Astrocyte of the cerebellum (primary cell): ENCODE measurements at places on chromosomes 5 and 9.

DNA sequence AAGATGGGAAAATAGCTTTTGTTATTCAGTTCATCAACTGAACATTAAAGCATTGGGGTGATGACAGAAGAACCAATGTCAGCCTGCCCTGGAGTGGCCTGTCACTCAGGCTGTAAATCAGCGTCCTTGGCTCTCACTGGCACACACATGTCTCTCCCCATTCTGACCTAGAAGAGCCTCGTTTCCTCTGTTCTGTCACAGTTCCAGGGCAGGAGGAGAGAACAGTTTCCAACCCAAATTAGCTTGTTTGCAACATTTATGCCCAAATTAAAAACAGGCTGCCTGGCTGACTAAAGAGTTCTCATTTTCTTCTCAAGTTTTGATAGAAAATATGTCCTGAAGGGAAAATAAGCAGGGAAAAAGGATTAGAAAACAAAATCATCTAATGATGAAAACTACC, 520.1 kb downstream of the CHSY3 start:
- DNase-seq: no peak

- DNase-seq: no peak
Measured at GRCh38 chr9:83081846-83082245, 18.9 kb upstream of the RASEF start.

- no peak for DNase-seq
Measured at GRCh38 chr5:126284977-126285696, 138.1 kb upstream of the GRAMD2B start.

DNA sequence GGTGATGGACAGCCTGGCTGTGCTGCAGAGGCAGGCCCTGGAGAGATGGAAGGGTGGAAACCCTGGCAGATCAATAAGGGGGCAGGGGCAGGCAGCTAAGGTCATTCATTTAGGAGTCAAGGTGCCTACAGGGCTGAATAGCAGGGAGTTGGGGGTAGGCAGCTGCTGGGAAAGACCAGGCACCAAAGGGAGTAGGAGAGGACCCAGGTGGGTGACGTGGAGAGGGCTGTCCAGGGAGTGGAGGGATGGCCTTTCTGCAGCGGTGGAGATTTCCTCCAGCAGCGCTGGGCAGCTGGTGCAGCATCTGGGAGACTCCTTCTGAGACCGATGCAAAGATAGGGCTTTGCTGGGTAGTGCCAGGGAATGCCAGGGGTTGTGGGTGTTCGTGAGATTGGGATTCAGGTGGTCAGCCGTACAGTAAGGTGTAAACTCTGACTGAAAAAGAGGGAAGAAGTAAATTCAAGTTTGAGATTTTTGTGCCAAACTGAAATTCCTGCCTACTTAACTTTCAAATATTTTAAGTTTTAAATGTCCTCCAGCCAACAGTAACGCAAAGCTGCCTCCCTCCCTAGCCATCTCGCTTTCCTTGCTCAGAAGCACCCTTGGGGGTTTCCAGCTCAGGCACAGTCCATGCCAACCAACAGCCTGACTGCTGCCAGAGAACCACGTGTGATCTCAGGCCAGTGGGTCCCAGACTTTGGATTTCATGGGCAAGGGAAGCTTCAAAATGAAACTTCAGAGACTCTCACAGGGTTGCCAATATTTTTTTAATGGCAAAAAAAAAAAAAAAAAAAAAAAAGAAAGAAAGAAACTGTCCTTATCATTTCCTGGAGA, 18.6 kb upstream of the ANGPTL2 start:
- no peak for DNase-seq

- DNase-seq: no peak
Measured at GRCh38 chr5:174093123-174093522, 47.6 kb downstream of the NSG2 start.

- DNase-seq: no peak
Measured at GRCh38 chr5:142803428-142804125, 33.4 kb downstream of the ARHGAP26 start.

DNA sequence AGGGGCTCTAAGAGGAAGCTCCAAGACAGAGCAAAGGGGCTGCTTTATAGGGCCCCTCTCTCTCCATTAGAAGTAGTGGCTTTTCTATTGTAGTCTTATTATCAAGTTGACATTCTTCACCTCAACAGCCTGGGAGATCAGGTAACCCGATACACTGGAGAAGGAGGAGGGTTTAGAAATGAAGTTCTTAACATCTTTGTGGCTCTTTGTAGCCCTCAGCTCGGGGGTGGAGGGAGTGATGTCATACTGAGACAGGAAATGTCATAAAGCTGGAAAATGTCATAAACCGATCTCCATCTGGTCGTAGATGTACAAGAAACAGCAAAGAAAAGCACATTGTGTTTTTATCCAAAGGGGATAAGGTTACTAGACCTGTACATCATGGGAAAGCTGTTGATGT, 17.9 kb downstream of the PDZD2 start:
- no peak for DNase-seq

GRCh38 chr5:53236683-53237082, 127.1 kb upstream of the MOCS2 start:
- no peak for DNase-seq

GRCh38 chr5:152092580-152092979, 167.9 kb upstream of the GLRA1 start:
- no peak for DNase-seq

DNA sequence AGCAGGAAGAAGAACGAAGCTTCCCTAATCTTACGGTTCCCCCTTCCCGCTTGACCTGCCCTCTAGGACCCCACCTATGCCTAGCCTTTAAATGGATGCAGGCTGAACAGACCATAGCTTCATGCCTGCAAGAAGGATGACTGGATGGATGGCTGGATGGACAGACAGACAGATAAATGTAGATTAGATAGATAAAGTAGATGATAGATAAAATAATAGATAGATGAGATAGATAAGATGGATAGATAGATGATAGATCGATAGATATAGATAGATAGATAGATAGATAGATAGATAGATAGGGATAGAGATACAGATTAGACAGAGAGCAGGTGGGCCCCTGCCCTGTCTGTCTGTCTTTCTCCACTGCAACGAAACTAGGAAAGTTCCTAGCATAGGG, 72.0 kb downstream of the GPR21 start:
- DNase-seq: no peak

DNA sequence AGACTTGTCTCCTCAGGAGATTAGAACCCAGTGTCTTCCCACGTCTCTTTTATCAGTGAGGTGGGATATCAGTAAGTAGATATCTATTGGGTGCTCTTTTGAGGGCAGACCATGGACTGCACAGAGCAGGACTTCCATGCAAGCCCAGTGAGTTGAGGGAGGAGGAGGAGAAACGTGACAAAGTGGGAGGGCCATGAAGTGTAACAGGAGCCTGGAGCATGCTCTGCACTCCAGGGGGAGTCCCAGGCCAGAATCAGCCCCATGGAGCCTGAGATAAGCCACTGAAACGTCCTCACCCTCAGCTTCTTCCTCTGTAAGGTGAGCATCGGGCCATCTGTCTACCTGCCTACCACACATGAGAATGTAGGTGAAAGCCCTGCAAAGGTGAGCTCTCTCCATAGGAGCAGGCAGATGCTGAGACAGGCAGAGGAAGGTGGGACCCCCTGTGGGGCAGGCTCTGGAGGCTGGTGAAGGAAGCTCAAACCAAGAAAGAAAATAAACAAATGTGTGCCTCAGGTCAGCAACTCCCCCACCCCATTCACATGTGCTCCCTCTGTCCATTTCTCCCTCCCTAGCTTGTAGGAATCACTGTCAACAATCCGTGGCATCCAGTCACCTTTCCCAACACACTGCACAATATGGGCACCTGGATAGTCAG, 87.4 kb downstream of the NRG2 start:
- no peak for DNase-seq

- no peak for DNase-seq
Measured at GRCh38 chr5:107669096-107670031, 1.4 kb downstream of the EFNA5 start.

- DNase-seq: no peak
Measured at GRCh38 chr5:6082685-6083084, 295.7 kb downstream of the MED10 start.

- peak; percentile 57 for DNase-seq
Measured at GRCh38 chr9:98539954-98540353, 168.8 kb downstream of the GABBR2 start.

- DNase-seq: no peak
Measured at GRCh38 chr5:55895346-55895745, 44.2 kb downstream of the IL31RA start.

DNA sequence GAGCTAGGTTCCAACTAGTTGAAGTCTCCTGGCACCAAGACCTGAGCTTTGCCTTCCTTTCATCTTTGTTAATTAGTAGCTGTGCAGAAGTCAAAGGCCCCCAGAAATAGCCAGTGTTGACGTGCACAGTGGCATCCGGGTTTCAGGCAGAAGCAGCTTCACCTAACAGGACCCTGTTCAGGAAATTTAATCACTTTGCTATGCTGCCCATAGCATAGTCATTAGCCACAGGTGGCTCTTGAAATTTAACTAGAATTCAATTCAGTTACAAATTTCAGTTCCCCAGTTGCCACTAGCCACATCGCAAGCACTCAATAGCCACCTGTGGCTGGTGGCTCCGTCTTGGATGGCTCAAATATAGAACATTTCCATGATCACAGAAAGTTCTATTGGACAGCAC, 179.1 kb downstream of the GOLPH3 start:
- DNase-seq: no peak

DNA sequence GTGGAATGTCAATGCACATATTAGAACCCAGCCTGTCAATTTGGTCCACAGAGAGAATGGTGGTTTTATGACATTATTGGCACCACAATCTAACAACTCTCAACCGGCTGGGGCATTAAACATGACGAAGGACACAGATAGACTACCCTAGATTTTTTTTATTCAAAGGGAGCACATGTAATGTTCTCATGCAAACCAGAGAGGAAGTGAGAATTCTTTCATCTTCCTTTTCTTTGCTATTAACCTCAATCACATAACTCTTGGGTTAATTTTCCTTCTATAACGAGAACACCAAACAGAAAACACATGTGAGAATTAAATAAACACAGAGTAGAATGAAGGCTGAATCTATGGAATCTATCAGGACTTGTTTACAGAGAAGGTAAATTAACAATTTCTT, 94.9 kb upstream of the TNC start:
- DNase-seq: no peak

- no peak for DNase-seq
Measured at GRCh38 chr5:91929522-91929817, 546.4 kb upstream of the ARRDC3 start.

- peak; percentile 85 for DNase-seq
Measured at GRCh38 chr5:111143910-111144309, 51.8 kb downstream of the WDR36 start.

DNA sequence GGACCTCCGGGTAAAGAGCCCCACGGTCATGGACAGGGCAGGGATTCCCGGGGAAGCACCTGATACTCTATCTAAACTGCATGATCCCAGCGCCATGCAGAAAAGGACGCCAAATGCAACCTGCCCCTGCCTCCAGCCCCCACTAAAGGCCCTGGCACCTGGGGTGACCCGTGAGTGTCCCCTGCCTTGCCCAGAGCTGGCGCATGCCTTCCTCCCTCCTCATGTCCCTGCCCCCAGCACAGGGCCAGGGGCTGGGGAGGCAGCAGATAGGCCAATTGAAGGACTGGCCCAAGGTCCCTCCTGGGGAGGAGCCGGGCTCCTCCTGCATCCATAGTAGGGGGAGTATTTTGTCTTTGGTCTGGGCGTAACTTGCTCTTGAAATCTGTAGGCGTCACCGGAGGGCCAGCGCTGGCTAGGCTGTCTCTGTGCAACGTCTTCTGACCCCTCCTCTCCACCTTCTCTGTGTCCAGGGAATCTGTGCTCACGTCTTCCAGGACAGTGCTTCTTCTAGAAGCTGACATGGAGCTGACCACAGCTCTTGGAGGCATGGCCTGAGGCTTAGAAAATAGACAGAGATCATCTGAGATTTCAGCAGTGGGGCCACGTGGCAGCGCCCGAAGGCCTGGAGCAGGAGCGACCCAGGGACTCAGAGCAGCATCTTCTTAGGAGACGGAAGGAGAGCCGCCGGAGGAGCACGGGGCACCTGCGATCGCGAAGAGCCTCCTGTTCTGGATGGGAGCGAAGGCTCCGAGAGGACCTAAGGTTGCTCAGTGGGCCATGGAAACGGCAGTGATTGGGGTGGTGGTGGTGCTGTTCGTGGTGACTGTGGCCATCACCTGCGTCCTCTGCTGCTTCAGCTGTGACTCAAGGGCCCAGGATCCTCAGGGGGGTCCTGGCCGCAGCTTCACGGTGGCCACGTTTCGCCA, 660 bp downstream of the SPAAR start:
- no peak for DNase-seq

GRCh38 chr9:124699575-124699974, 71.5 kb downstream of the NR6A1 start:
- no peak for DNase-seq

DNA sequence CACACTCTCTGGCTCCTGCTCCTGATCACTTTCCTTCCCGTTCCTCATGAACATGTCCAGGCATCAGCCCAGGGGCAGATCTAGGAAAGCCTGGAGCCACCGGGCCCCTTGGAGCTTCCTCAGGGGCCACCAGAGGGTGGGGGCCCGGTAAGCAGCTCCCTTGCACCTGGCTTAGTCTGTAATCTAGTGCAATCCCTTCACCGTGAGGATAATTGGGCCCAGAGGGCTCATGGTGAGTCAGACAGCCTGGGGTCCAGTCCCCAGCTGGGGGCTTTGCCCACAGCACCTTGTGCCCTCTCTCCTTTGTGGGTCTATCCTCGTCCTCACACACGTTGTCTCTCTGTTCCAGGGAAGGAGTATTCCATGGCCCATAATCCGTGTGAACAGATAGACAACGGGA, 10.4 kb upstream of the ALDH1B1 start:
- DNase-seq: no peak

DNA sequence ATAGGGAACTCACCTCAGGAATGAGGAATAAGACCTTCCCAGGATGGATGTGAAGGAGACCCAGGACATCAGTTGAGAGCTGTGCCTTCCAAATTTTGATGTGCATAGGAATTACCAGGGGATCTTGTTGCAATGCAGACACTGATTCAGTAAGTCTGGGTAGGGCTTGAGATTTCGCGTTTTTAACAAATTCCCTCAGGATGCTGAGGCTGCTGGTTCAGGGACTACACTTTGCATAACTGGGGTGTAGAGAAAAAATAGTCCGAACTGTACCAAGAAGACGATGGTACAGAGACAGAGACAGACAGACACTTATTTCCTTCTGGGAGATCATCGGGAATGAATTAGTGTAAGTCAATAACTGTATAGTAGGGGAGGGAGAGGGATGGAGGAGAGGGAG, 82.3 kb upstream of the FREM1 start:
- no peak for DNase-seq

DNA sequence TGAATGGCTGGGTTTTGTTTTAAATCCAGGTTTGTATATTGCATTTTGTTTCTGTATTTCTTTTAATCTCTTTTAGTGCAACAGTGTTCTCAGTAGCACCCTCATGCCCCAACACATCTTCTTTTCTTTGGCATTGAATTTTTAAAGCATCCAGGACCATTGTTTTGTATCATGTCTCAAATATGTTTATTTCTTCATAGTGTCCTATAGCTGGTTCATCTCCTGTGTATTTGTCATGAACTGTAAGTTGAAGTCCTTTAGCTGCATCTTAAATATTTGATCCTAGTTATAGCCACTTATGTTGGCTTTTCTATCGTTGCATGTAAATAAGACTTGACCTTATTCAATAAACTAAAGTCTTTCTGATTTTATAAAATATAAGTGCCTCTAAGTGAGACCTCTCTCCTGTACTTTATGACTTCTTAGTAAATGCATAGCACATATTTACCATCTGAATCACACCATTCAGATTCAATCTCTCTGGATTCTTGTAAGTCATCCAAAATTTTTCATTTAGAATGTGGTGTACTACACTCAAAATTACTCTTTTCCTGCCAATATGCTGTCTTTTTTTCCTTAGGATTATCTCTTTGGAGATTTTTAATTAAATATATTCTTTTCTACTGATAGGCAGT, 21.0 kb upstream of the ERCC6L2 start:
- peak; percentile 53 for DNase-seq

GRCh38 chr9:125378778-125379177, 117.2 kb downstream of the GAPVD1 start:
- DNase-seq: no peak
